ENCODE measurements at places on chromosomes 2 and 18. TPM values are rescaled to one million over a fixed set of nuclear protein-coding genes. Genes with fewer than 3 reads are reported as not detected.

The TUBA4B gene
- total RNA-seq: not detected

The PLGLB2 gene
- not detected for total RNA-seq

The FAP gene
- total RNA-seq: not detected

The PREB gene
- total RNA-seq: 89.5 TPM

The TTN gene
- 0.88 TPM for total RNA-seq

The SERPINB3 gene
- not detected for total RNA-seq

The NGEF gene
- 0.31 TPM for total RNA-seq

The CHST9 gene
- not detected for total RNA-seq

The CRYGC gene
- total RNA-seq: 9.0 TPM

The ACMSD gene
- total RNA-seq: not detected

The TXNL1 gene
- total RNA-seq: 113 TPM

The HOXD8 gene
- 4.1 TPM for total RNA-seq

The DSC1 gene
- not detected for total RNA-seq

The TMEM247 gene
- total RNA-seq: not detected

The CCDC178 gene
- not detected for total RNA-seq

The ALK gene
- not detected for total RNA-seq

GRCh38 chr2:105755895-105756294 is 11.2 kb downstream of the NCK2 start:
- no peak for DNase-seq

GRCh38 chr18:29871246-29871645 is 1171.3 kb downstream of the DSC3 start:
- no peak for DNase-seq

DNA sequence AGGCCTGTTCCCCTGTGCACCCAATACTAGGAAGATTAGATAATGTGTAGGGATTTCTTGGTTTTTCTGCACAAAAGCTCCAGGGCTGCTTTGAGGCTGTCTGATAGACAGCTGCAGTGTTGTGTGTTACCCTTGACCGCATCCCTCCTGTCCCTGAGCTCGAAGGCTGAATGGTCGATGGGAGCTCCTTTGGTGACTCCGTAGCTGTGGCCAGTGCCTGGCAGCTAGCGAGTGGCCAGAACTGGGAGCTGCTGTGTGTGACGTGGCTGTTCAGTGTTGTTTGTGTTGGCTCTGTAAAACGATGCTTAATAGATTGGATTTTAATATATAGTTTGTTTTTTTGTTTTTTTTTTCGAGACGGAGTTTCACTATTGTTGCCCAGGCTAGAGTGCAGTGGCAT is 170.0 kb downstream of the AGAP1 start:
- DNase-seq: no peak

DNA sequence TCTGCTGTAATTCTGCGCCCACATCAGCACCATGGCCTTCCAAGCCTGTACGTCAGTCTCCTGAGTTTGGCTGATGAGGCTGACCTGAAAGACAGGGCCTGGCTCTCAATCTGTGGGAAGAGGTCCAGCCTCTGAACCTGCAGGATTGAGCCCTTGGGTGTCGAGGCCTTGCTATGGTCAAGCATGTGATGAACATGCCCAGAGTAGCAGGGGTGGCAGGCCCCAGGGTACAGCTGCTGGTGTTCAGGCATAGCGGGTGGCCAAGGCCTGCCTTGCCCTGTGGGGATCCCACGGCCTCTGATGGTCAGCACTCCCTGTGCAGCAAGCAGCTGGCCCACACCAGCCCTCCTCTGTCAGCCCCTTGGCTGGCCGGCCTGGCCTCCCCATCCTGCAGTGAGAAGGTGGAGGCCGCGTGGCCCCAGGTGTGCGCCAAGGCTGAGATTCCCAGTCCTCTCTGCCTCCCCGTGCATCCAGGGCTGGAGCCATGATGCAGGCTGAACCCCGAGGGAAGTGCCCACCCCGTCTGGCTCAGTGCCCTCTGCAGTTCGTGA is 298.4 kb downstream of the NDUFA10 start:
- DNase-seq: no peak

GRCh38 chr2:25270061-25270460 is 71.7 kb downstream of the DNMT3A start:
- no peak for DNase-seq

DNA sequence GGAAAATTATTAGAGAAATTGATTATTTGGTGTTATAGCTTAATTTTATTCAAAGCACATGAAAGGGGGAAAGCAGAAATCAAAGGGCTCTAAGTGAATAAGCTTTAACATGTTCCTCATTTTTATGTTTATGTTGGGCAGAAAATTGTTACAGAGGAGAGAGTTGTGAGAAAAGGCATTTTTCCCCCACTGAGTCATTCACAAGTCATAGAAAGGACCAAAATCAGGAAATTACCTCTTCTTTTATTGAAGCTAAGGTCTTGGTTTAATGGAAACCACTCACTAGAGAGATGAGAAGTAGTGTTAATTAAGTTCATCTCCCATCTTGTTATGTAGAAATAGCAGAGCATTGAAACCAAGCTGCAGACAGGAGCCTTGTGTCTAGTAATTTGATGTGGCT is 175.3 kb upstream of the THUMPD2 start:
- DNase-seq: no peak

- DNase-seq: no peak
Observed at GRCh38 chr2:75707901-75708300, 2.8 kb downstream of the GCFC2 start.

- no peak for DNase-seq
Observed at GRCh38 chr2:146503366-146503765, 1341.5 kb upstream of the ACVR2A start.

DNA sequence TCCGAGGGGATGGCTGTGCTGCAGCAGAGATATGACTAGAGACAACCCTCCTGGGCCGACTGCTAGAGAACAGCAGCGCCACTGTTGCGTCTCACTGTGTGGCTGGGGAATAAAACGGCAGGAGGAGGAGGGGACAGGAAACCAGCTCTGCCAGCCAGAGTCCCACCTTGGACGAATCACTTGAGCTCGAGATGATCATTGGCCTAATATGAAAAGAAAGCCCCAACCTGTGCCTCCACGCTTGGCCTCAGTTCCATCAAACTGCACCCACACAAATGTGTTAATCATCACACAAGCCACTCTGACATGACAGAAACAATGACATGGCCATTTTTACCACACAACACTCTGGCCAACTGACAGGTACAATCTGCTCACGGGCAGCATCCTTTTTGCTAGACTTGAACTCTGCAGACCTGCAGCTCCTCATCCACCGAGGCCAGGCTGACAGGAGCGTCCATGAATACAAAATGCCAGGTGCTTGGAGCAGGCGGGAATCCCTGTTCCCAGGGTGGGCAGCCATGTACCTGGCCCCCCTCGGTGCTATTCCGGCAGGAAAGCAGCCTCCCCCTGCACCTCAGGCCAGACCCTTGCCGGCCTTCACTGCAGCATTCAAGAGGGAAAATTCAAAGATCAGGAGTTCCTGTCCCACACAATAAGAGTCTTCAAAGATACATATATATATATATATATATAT is 52.3 kb downstream of the PARD6G start:
- no peak for DNase-seq

DNA sequence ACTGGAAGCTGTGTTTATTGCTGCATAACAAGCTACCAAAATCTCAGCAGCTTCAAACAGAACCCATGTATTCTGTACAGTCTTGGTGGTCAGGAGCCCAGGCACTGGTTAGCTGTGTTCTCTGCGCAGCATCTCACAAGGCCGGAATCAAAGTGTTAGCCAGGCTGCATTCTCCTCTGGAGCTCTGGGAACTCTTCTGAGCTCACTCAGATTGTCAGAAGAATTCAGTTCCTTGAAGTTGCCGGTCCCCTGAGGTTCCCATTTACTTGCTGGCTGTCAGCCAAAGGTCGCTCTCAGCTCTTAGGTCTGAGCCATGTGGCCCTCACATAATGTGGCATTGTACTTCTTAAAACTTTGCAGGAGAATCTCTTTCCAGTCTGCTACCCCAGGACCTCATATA is 123.6 kb upstream of the SMIM21 start:
- DNase-seq: peak; percentile 2

- no peak for DNase-seq
Observed at GRCh38 chr2:199984755-199985154, 29.4 kb downstream of the MAIP1 start.

DNA sequence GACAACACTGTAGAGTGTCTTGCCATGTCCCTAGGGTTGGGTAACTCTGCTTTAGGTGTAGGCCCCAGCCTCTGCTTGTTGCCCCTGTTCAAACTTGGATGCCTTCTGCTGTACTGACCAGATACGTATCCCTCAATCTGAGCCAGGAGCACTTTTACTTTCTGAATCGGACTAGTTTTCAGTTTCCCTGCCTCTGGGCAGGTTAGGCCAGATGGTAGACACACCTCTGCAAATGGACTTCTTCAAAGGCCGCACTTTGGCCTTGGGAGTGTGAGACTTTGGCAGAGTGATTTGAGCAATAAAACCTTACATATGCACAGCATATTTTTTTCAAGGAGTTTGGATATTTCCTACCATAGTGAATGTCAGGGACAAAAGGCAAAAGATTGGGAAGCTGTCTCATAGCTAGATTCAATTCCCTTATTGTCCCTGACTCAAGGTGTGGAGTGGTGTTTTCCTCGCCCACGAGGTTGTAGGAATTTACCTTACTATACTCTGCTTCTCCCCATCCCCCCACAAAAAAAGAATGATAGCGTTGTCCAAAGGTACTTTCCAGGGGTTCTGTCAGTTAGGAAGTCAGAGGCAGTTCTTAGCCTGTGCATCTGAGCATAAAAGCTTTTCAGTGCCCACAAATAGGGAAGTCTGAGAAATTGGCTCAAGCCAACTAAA is 15.3 kb upstream of the PARD3B start:
- DNase-seq: no peak

GRCh38 chr18:14089781-14090180 is 42.5 kb downstream of the ZNF519 start:
- DNase-seq: no peak

GRCh38 chr18:58896268-58896667 is 31.6 kb downstream of the ZNF532 start:
- DNase-seq: no peak

DNA sequence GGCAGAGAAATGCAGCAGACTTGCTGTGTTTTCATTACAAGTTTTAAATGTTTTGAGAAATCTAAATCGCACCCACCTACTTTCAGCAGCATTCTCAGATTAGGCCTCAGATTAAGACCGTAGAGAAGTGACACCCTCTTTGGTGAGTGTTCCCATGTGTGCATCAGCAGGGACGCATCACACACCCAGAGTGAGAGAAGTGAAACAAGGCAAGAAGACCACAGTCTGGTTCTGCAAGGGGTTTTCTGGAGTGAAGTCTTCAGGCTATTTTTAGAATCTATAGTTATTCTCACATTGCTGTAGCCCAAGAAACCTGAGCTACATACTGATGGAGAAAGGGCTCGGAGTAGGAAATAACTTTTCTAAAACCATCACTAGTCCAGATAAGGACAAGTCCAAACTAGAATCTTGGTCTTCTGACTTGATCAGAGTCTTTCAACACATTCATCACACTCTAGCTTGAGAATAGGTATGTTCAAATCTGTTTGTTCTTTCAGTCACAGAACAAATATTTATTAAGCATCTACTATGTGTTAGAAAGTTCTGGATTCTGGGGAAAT is 1216.6 kb upstream of the PIK3C3 start:
- DNase-seq: no peak

- DNase-seq: no peak
Observed at GRCh38 chr18:23596183-23596582, 9.9 kb upstream of the NPC1 start.

DNA sequence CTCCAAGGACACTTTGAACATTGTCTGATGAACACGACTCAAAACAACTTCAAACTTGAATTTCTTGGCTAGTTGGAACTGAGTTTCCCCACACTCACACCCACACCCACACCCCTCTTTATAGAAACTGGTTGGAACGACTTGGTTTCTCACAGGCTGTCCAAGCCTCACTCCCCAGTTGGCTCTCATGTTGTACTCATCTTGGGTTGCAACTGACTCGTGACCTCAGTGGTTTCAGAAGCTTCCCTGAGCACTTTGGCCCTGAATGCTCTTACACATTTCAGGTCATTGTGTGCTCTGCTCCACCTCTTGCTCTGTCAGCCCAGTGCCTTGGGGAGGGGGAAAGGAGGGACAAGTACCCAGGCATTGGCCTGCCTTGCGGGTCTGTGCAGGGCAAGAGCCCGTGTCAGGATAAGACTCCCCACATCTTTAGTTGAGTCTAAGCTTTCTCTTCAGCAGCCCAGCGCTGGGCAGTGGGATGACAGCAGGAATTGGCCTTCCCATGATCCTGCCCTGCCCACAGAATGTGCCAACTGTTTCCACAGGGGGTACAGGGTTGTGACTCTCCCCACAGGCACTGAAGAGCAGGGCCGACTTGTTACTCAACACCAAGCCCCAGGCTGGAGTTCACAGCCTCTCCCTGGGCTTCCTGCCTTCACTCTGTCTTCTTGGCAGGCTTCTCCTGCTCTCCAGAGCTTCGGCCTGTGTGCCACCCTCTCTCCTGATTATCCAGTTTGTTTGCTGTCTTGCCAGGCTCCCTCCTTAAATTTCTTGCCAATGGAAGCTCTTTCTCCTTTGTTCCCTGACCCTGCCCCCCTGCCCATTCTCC is 104.6 kb downstream of the RTN4 start:
- DNase-seq: peak; percentile 70

GRCh38 chr18:31657823-31658669 is 26.3 kb downstream of the B4GALT6 start:
- DNase-seq: no peak

- DNase-seq: peak; percentile 85
Observed at GRCh38 chr2:50143822-50144575, 887.9 kb downstream of the NRXN1 start.

GRCh38 chr2:237264480-237265219 is 149.3 kb downstream of the COL6A3 start:
- no peak for DNase-seq

DNA sequence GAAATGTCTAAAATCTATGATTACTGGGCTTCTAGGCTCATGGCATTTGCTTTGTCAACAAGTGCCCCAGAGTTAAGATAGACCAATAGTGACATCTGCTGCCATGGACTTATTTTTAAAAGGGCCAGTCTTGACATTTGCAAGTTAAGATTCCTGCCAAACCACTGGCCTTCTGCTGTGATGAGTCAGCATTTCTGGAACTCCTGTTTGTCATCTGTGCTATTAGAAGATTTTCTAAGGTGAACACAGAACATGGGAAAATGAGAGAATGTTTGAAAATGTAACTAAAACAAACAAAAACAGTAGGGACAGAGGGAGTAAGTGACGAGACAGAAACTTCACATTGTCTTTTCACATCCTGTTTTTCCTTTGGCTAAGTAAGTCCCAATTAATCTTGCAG is 93.7 kb upstream of the WDR75 start:
- peak; percentile 8 for DNase-seq

DNA sequence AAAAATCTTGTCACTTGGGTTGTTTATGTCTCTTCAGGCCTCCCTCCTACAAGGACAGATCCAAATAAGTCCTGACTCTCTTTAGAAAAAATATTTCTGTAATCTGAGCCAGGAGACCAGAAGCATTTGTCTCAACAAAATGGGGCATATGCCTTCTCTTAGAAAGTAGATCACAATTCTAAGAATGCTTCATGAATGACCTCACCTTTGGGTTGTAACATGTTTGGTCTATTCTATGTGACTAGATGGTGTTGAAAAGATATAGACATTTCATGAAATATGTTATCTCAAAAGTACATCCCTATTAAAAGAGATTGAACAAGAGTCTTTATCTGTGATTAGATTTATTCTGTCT is 159.0 kb upstream of the SETBP1 start:
- DNase-seq: no peak
